T-helper 17 cell (primary cell): ENCODE measurements at places on chromosomes 4 and X.

- peak overlapping the region; percentile 97 for H3K4me3 ChIP-seq
- peak; percentile 12 for DNase-seq
- H3K27me3 ChIP-seq, result no peaks in the 10 kb centered on the region
- H3K27ac ChIP-seq, result peak overlapping the region; percentile 95
- no peaks in the 10 kb centered on the region for H3K36me3 ChIP-seq
Measured at GRCh38 chr4:56906489-56907393, 959 bp upstream of the REST start.

DNA sequence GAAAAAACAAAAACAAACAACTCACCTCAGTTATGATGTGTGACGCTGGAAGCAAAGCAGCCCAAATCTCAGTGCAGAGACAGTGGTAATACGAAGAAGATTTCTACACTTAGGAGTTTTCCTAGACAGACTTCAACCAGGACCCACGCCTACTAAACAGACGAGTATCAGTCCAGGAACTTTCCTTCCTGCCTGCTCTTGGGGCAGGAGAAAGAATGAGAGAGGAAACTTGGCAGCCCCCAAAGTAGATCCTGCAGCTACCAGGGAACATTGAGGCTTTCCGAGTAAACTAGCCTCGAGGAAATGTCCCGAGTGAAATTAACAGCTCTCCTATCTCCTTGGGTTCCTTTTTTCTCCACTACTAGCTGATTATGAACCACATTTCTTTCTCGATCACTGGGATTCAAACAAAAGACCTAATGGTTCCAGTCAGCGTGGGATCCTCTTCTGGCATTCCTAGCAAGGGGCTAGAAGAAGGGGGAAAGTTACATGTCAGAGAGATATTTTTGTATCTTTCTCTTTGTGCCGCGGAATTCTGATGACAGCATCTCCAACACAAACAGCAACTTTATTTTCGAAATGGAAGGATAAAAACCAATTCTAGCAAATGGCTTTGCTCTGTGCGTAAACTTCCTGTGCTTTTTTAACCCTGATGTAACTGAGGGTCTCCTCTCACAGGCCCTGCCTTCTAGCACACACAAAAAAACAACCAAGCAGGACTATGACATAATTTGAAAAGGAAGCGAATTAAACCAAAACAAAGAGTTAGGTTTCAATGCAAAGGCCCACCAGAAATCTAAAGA lies 53.2 kb downstream of the PPM1K start:
- no peaks in the 10 kb centered on the region for H3K36me3 ChIP-seq
- H3K27ac ChIP-seq, result peak overlapping the region; percentile 84
- H3K4me1 ChIP-seq, result peaks cover 10% of the 10 kb centered on the region
- no peak for DNase-seq

DNA sequence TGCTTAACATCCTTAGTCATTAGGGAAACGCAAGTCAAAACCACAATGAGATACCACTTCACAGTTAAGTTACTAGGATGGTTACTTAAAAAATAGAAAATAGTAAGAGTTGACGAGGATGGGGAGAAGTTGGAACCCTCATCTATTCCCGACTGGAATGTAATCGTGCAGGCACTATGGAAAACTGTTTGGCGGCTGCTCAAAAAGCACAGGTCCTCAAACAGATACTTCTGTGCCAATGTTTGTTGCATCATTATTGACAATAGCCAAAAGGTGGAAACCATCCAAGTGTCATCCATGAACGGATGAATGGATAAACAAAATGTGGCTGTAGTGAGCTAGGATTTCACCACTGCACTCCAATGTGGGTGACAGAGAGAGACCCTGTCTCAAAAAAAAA lies 11.7 kb downstream of the CTAG1B start:
- no peak for DNase-seq
- no peaks in the 10 kb centered on the region for H3K36me3 ChIP-seq

GRCh38 chrX:11740794-11741193 lies 17.2 kb upstream of the MSL3 start:
- no peak overlapping the region for H3K4me3 ChIP-seq
- DNase-seq, result no peak
- H3K27me3 ChIP-seq, result peaks cover 10% of the 10 kb centered on the region
- no peaks in the 10 kb centered on the region for H3K36me3 ChIP-seq
- H3K4me1 ChIP-seq, result peaks cover 4% of the 10 kb centered on the region

GRCh38 chr4:53788011-53788410 lies 196.7 kb upstream of the LNX1 start:
- peaks cover 8% of the 10 kb centered on the region for H3K27me3 ChIP-seq
- no peak overlapping the region for H3K27ac ChIP-seq
- no peaks in the 10 kb centered on the region for H3K36me3 ChIP-seq
- no peak overlapping the region for H3K4me3 ChIP-seq
- H3K4me1 ChIP-seq, result no peaks in the 10 kb centered on the region

GRCh38 chr4:56303921-56304320 lies 83.4 kb downstream of the AASDH start:
- no peak for DNase-seq
- peaks cover 4% of the 10 kb centered on the region for H3K36me3 ChIP-seq
- H3K4me3 ChIP-seq, result no peak overlapping the region

GRCh38 chr4:154158361-154159155 lies 333.0 kb downstream of the DCHS2 start:
- no peak for DNase-seq
- H3K4me3 ChIP-seq, result no peak overlapping the region
- no peak overlapping the region for H3K27ac ChIP-seq
- H3K36me3 ChIP-seq, result no peaks in the 10 kb centered on the region

- H3K4me3 ChIP-seq, result no peak overlapping the region
- peaks cover 2% of the 10 kb centered on the region for H3K36me3 ChIP-seq
- H3K27ac ChIP-seq, result peak overlapping the region; percentile 8
- peaks cover 33% of the 10 kb centered on the region for H3K4me1 ChIP-seq
- DNase-seq, result no peak
- H3K27me3 ChIP-seq, result no peaks in the 10 kb centered on the region
Measured at GRCh38 chr4:3529363-3529762, 2.9 kb downstream of the LRPAP1 start.

GRCh38 chr4:13171292-13172057 lies 312.7 kb downstream of the RAB28 start:
- no peak overlapping the region for H3K4me3 ChIP-seq
- peaks cover 2% of the 10 kb centered on the region for H3K36me3 ChIP-seq
- no peaks in the 10 kb centered on the region for H3K4me1 ChIP-seq
- H3K27ac ChIP-seq, result no peak overlapping the region
- no peak for DNase-seq
- no peaks in the 10 kb centered on the region for H3K27me3 ChIP-seq

DNA sequence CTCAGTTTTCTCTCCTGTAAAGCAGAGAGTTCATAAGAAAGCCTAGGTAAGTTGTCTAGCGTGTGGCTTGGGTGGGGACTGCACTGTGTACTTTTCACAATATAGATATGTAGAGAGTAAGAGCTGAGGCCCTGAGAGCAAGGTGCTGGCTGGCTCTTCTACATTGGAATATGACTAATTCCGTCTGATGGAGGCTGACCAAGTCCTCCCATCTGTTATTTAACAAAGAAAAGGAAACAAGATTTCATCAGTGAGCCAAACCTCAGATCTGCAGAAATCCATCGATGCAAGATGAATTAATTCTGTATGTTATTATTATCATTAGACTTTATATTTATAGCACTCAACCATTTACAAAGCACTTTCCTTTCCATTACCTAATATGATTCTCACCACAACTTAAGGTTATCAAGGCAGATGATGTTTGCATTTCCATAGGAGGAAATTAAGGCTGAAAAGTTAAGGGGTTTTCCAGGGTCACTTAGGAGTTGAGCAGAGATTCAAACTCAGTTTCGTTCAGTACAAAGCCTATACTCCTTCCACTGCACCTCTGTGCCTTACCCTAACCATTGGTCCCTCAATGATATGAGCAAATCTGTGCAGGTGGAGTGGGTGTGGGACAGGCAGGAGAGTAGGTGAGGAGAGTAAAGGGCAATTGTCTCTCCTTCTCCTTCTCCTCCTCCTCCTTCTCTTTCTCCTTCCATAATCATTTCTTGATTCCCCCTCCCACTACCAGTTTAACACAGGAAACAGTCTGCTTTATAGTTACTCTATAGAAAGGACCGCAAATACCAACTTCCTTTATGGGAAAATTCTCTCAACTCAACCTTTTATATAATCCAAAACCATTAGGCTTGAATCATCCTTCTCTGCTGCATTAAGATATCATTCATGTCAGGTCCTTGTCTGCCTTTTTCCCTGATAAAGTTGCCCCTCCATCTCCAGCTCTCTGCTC lies 27.6 kb upstream of the SRD5A3 start:
- peak overlapping the region; percentile 70 for H3K27ac ChIP-seq
- H3K4me1 ChIP-seq, result peaks cover 17% of the 10 kb centered on the region
- H3K36me3 ChIP-seq, result no peaks in the 10 kb centered on the region
- H3K4me3 ChIP-seq, result peak overlapping the region; percentile 33

GRCh38 chr4:129362691-129363274 lies 266.8 kb downstream of the C4orf33 start:
- no peak overlapping the region for H3K4me3 ChIP-seq
- no peak overlapping the region for H3K27ac ChIP-seq
- H3K36me3 ChIP-seq, result no peaks in the 10 kb centered on the region

DNA sequence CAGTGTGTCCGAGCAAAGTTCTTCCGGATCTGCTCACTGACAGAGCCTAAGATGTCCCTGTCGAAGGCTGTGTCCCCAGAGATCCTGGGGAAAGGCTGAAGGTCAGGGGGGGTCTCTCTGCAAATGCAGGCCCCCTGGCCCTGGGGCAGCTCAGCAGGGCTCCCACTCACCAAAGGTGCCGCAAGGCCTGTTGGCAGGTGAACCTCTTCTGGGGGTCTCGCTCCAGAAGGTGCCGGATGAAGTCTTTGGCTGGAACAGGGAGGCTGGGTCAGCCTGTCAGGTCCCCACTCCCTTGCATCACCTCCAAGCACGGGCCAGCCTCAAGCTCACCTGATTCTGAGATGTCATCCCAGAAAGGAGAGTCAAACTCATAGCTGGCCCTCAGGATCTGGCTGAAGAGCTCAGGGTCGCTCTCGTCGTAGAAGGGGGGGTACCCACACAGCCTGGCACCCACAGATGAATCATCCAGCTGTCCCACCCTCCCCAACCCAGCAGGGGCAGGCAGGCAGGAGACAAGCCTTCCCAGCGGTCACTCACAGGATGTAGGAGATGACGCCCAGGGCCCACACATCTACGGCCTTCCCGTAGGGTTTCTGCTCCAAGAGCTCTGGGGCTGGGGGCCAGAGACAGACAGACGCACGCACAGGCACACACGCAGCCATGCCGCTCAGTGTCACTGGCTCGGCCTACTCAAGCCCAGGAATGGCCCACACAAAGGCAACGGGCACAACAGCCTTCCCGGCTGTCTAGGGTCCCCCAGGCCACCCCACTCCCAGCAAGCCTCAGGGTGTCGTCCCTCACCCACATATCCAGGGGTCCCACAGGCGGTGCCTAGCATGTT lies 2.6 kb downstream of the PNCK start:
- H3K4me1 ChIP-seq, result peaks cover 16% of the 10 kb centered on the region
- no peak overlapping the region for H3K4me3 ChIP-seq
- DNase-seq, result no peak
- H3K27ac ChIP-seq, result no peak overlapping the region
- H3K36me3 ChIP-seq, result peaks cover 2% of the 10 kb centered on the region

DNA sequence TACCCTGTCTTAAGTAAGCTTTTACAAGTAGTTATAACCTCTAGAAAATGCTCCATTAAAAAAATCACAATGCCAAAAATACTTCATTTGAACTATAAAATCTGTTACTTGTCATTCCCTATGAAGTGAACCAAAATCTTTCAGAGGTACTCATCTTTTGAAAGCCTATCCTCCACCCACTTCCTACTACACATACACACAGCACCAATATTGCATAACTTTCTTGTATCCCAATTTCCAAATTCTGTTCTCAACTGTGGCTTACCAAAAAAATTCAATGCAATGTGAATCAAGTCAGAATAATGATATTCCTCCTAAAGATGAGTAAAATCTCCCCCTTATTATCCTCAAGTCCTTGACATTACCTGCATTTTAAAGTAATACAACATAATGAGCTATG lies 15.9 kb downstream of the DHX15 start:
- peak overlapping the region; percentile 2 for H3K27ac ChIP-seq
- peak overlapping the region; percentile 60 for H3K4me3 ChIP-seq
- H3K27me3 ChIP-seq, result no peaks in the 10 kb centered on the region
- H3K36me3 ChIP-seq, result peaks cover 10% of the 10 kb centered on the region

DNA sequence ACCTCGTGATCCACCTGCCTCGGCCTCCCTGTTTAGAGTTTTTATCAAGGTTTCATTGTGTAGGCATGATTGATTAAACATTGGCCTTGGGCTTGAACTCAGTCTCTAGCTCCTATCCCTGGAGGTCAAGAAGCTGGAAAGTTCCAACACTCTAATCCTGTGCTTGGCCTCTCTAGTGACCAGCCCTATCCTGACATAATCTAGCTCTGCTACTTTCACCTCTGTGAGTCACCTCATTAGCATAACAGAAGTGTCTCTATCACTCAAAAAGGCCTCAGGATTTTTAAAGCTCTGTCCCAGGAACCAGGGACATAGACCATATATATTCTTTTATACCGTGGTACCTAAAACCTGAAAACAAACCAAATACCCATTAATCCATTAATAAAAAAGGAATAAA lies 377.5 kb downstream of the CENPC start:
- H3K4me1 ChIP-seq, result no peaks in the 10 kb centered on the region
- DNase-seq, result no peak
- no peaks in the 10 kb centered on the region for H3K36me3 ChIP-seq
- no peaks in the 10 kb centered on the region for H3K27me3 ChIP-seq
- no peak overlapping the region for H3K4me3 ChIP-seq
- no peak overlapping the region for H3K27ac ChIP-seq

DNA sequence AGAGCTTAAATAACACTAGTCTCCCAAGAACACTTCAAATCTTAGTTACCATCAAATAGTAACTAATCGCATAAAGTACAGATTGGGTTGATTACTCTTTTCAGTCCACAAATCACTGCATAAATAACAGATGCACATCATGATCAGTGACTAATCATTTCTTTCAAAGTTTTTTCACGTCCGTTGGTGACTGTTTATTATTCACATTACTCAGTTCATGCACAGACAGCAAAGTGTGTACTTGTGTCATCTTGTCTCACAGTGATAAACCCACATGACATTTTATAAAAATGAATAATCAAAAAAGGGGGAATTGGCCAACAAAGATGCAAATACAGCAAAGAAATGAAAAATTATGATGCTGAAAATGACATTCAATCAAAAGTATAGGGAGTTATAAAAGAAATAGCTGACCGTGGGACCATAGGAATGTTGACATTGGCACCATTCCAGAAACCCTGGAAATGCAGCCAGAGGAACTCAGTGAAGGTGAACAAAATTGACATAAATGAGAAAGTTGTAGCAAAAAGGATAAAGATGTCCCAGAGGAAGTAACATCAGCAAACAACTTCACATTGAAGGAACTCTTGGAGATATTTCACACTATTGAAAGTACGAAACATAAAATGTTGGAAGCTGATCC lies 161.5 kb downstream of the SOX3 start:
- no peak overlapping the region for H3K27ac ChIP-seq
- no peak for DNase-seq
- H3K4me1 ChIP-seq, result no peaks in the 10 kb centered on the region
